NCI-H524 treated with DMSO at 0.1 percent for 48 hours (cell line): ENCODE measurements at places on chromosomes 1 and 21.

DNA sequence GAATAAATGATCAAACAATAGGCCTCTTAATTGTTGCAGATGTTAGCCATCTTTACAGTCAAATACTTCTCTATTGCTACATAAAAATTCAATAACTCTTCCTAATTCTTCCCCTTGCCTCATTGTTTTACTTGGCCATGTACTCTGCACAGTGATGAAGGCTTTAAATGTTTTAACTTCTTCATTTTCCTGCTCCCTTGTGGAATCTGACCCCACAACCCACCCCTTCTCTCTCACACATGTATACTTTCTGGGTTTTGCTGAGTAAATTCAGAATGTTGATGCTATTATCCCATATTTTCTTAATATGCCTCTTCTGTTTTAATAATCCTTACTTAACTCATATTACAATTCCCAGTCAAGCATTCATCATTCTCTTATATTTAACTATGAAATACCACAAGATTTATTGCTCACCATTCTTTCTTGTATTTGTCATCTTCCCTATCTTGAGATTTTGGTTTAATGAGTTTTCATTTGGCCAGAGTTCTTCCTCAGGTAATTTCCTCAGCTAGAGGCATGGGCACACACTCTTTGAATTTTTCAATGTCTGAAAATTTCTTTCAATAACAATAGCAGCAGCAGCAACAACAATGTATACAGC lies 327.8 kb upstream of the USP24 start:
- no peak for DNase-seq

DNA sequence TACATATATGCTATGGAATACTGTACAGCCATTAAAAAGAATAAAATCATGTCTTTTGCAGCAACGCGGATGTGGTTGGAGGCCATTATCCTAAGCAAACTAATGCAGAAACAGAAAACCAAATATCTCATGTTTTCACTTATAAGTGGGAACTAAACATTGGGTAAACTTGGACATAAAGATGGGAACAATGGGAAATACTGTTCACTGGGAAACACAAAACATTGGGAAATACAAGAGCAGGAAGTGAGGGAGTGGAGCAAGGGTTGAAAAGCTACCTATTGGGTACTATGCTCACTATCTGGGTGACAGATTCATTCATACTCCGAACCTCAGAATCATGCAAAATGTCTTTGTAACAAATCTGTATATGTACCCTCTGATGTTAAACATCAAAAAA lies 17.3 kb upstream of the PPT1 start:
- DNase-seq, result no peak

- DNase-seq, result no peak
These were observed 39.6 kb downstream of the SDC3 start for GRCh38 chr1:30868833-30869435.

- DNase-seq, result no peak
These were observed 2.8 kb downstream of the ELAVL4 start for GRCh38 chr1:50111503-50111902.

DNA sequence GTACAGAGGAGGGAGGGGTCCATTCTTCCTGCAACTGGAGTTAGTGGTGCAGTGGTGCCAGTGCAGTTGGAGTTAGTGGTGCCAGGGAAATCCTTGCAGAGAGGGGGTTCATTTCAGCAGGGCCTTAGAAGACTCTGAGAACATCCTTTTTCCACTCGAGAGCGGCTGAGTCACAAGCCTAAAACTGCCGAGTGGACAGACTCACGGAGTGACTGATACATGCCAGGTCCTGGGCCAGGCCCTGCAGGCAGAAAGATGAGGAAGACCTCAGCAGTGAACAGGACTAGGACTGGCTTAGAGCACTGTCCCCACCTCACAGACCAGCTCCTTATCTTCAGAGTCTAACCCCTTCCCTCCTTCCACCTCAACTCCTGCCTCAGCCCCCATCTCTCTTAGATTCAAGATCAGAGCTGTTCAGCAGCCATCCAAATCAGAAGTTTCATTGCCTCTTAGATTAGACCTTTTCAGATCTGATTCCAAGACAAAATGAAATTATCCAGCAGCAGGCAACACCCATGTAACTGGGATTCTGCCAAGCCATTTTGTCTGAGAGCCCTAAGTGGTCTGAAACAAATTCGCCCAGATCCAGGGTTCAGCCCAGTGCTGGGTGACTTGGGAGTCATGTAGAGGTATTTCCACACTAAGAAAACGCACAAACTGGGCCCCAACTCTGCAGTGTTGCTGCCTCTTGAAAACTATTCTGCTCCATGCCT lies 12.7 kb upstream of the IKBKE start:
- no peak for DNase-seq

- peak; percentile 9 for DNase-seq
These were observed 524 bp downstream of the TP53BP2 start for GRCh38 chr1:223845037-223845809.

GRCh38 chr21:38930853-38931252 lies 125.1 kb downstream of the ETS2 start:
- no peak for DNase-seq

- no peak for DNase-seq
These were observed 34.6 kb upstream of the DNAH14 start for GRCh38 chr1:224894915-224895314.

- no peak for DNase-seq
These were observed 19.5 kb downstream of the SEMA4A start for GRCh38 chr1:156172696-156173470.

- no peak for DNase-seq
These were observed 39.6 kb downstream of the CASZ1 start for GRCh38 chr1:10756842-10757241.

DNA sequence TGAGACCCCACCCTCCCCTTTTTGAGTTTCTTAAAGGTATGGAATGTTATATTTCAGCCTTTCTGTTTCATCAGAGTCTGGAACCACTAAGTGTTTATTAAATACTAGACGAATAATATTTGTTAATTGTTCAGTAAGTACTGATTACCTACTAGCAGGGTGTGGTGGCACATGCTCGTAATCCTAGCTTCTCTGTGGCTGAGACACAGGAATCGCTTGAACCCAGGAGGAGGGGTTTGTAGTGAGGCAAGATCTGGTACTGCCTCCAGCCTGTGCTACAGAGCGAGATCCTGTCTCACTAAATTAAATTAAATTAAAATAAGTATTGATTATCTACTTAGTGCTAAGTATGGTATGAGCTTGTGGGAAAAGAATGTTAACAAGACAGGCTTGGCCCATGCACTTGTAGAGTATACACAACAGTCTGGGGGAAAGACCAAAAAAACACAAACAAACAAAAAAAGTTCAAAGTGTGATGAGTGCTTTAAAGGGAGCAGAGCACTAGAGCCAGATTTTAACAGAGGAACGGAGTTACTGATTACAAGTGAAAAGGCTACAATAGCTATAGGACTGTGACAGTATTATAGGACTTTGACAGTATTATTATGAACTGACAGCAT lies 2.4 kb downstream of the CEPT1 start:
- no peak for DNase-seq
